ENCODE measurements at places on chromosomes 4 and X. TPM values are rescaled to one million over a fixed set of nuclear protein-coding genes. Genes with fewer than 3 reads are reported as not detected.
A peak's percentile ranks its signal among the peaks of the same experiment; 100 is the strongest.

NAP1L5 gene
- polyA plus RNA-seq: 3.5 TPM

ENPP6 gene
- polyA plus RNA-seq: 0.33 TPM

RASSF6 gene
- 0.09 TPM for polyA plus RNA-seq

DNA sequence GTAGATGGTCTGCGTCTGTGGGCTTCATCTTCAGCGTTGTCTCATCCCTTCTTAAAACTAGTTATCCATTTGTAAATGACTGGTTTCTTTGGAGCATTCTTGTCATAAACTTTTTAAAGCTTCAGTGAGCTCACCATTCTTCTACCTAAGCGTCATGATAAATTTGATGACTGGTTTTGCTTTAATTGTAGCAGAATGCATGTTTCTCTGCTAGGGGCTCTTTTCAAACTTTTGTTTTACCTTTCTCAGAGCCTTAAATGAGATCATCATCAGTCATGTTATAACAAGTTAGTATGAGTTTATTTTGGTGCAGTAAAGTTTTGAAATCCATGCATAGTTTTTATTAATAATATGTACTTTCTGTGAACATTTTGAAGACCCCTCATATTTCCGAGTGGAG is 6.3 kb upstream of the ADGRL3 start:
- DNase-seq: no peak

DNA sequence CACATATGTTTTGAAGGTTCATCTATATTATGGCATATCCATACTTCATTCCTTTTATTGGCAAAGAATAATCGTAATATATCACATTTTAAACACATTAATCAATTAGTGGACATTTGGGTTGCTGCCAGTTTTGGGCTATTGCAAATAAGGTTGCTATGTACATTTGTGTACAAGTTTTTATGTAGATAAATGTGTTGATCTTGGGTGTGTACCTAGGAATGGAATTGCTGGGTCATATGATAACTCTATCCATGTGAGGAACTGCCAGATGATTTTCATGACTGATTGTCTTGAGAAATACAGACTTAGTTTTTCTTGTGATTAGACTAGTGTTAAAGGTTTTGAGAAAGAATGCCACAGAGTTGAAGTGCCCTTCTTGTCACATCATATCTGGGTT is 99.2 kb upstream of the RAB40AL start:
- DNase-seq: no peak

DNA sequence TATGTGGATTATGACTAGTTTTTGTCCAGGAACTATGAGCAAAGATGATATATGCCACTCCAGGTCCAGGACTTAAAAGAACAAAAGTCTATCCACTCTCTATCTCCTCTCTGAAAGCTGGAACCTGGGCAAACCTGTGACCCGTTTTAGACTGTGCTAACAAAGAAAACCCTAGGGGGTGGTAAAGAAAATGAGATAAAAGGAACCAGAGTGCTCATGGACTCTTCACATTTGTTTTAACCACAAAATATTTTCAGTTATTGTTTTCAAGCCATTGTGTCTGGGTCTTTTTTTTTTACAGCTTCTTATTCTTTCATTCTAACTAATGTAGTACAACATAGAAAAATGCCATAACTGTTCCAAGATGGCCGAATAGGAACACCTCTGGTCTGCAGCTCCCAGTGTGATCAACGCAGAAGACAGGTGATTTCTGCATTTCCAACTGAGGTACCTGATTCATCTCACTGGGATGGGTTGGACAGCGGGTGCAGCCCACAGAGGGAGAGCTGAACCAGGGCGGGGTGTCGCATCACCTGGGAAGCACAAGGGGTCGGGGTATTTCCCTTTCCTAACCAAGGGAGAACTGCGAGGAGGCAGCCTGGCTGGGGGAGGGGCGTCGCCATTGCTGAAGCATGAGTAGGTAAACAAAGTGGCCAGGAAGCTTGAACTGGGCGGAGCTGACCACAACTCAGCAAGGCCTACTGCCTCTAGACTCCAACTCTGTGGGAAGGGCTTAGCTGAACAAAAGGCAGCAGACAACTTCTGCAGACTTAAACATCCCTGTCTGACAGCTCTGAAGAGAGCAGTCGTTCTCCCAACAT is 45.1 kb downstream of the CHM start:
- peak; percentile 73 for DNase-seq

DNA sequence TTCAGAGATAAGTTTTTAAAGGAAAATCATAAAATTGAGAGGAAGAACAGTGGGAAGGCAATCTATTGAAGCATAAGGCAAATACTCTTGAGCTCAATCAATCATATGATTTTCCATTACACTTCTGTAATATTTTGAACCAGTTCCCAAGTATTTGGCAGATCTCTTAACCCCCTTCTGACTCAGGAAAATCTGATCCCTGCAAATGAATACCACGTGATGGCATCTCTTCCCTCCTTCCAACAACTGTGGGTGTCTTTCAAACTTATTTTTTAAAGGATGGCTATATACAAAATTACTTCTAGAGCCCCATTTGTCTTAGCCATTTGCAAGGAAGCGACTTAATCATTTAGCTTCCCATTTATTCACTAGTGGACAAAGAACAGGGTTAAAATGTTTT is 41.9 kb downstream of the AMOT start:
- DNase-seq: no peak

GRCh38 chr4:86846921-86847320 is 2.3 kb downstream of the SLC10A6 start:
- DNase-seq: no peak

- DNase-seq: no peak
These were observed 301.0 kb downstream of the LDB2 start for GRCh38 chr4:16597443-16597842.

DNA sequence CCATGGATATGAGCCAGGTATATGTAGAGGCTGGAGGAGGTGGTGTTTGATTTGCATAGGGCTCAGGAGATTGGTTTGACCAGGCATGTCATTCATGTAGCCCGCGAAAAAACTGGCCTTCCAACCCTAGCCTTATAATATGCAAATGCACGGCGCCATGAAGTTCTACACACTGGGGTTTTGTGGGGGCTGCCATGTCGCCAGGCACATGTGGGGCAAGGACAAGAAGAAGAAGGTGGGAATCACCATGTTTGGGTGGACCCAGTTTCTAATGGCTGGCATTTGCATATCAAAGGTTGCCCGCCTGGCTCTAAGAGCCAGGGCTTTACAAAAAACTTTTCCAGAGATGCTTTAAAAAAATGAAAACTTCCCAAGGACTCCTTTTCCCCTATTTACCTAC is 1251.0 kb downstream of the PCDH18 start:
- DNase-seq: no peak
